ENCODE measurements at places on chromosomes 16 and 17.

GRCh38 chr17:1959871-1960544 lies 65.1 kb downstream of the RTN4RL1 start:
- no peak for DNase-seq

- DNase-seq = no peak
These were observed 135.4 kb upstream of the KIF2B start for GRCh38 chr17:53687324-53687723.

- DNase-seq = no peak
These were observed 64.5 kb upstream of the RBFOX1 start for GRCh38 chr16:7268182-7268581.

DNA sequence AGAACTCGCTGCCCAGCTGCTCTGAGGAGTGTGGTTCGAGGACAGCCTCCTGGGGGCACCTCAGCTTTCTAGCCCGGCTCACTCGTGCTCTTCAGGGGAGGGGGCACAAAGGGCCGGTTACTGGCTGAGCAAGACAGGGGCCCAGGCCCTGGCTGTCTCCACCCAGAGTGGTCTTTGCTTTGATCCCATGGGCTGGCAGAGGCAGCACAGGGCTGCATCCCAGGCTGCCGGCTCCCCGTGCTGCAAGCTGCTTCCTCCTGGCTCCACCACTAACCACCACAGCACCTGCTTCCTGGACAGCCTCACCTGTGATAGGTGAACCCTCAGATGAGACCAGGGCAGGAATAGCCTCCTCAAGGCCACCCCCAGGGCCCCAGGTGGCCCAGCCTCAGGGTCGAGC lies 6.8 kb downstream of the SPPL2C start:
- no peak for DNase-seq

DNA sequence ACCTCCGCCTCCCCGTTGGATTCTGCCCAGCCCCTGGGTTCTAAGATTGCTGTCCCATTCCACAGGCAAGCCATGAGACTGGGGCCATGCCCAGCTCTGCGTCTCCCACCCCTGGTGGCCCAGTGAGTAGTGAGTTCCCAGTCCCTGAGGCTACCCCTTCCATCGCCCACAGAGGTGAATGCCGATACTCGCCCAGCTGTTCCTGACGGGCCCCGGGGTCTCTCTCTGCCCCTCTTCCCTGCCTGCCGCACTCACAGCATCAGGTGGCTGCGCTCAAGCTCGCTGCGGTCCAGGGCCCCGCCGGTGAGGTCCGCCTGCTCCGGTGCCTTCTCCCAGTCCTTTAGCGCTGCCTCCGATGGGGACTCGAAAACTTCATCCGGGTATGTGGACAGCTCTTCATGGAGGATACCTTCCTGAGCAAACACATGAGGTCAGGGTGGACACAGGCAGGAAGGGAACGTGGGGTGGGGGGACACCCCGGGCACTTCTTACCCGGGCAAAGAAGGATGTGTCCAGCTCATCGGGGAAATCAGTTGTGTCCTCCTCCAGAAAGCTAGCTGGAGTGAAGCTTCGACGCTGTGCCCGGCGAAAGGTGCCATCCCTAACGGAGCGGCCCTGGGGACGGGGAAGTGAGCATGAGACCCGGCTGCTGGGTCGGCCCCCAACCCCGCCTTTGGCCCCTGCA lies 8.8 kb downstream of the SNRNP25 start:
- DNase-seq = no peak

DNA sequence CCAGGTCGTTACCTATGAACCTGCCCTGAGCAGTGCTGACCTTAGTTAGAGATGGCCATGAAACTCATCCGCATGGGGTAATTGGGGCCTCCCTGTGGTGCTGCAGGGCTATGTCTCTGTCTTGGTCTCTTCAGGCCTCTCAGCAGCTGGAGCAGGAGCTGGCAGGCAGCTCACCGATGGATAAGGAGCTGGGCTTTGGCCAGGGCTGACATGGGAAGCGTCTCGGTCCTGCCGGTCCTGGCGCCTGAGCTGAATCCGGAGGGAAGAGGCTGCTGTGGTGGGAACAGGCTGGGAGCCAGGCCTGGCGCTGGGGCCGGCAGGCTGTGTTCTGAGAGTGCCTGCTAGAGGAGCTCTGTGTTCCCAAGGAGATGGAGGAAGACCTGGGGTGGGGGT lies 10.1 kb downstream of the IL32 start:
- no peak for DNase-seq

GRCh38 chr17:82424001-82424862 lies 5.8 kb upstream of the OGFOD3 start:
- peak; percentile 46 for DNase-seq

- DNase-seq = no peak
These were observed 14.8 kb upstream of the HS3ST2 start for GRCh38 chr16:22799113-22799512.

- no peak for DNase-seq
These were observed 17.0 kb upstream of the NAGS start for GRCh38 chr17:43987131-43988021.

DNA sequence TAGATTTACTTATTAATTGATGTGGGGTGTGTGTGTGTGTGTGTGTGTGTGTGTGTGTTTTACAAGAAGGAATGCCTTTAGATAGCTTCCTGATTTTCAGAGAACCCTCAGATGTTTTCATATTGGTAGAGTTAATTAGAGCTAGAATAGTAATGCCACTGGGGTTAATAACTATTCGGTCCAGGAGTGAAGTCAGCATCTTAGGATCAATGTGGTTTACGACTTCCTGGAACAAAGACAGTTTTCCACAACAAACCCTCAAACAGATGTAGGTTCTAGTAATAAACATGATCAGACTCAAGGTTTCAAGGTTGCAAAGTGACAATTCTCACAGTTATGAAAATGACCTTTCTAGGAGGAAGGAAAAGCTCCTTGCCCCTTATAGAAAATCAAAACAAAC lies 12.2 kb upstream of the SLC52A1 start:
- no peak for DNase-seq

- DNase-seq = peak; percentile 98
These were observed at the start of gene PARN for GRCh38 chr16:14629919-14630619. PARN (minus strand) TSS chr16:14630260; CDS start chr16:14630125, 135 bp downstream.

- DNase-seq = no peak
These were observed 7.2 kb upstream of the DRC7 start for GRCh38 chr16:57687363-57687929.

- DNase-seq = no peak
These were observed 47.5 kb upstream of the CCL2 start for GRCh38 chr17:34207572-34207971.

GRCh38 chr16:77468831-77469230 lies 34.0 kb upstream of the ADAMTS18 start:
- no peak for DNase-seq

DNA sequence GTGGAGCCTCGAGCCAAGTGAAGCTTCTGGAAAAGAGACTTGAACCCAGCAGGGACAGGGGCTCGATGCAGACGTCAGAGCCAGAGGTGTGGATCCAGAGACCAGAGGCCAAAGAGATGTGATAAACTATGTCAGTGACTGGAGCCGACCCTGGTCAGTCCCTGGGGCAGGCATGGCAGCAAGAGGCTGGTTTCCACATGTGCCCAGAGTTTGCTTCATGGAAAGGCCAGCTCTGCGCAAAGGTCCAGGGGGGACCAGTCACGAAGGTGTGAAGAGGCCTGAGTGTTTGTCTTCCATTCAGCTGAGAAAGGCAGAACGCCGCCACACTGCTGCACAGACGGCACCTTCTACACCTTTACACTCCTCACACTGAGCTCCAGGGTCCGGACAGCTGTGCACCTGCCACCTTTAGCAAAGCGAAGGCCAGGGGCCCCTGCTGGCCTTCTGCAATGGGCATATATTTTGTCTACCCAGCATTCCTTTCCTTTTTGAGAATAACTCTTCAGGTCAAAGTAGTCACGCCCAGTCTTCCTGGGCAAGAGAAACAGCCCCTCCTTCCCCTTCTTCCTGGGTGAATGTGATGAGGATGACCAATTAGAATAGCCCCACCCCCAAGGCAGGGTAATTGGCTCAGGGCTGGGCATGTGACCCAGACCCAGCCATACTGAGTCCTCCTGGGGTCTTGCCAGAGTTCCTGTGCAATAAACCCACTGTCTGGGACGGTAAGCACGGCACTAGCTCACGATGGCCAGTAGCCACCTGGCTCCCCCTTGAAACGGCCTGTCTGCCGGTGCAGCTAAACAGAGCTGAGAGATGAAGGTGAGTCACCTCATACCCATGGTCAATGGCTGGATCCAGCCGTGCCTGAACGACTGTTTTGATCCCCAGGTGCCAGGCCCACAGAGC lies 2.3 kb upstream of the RPH3AL start:
- no peak for DNase-seq

DNA sequence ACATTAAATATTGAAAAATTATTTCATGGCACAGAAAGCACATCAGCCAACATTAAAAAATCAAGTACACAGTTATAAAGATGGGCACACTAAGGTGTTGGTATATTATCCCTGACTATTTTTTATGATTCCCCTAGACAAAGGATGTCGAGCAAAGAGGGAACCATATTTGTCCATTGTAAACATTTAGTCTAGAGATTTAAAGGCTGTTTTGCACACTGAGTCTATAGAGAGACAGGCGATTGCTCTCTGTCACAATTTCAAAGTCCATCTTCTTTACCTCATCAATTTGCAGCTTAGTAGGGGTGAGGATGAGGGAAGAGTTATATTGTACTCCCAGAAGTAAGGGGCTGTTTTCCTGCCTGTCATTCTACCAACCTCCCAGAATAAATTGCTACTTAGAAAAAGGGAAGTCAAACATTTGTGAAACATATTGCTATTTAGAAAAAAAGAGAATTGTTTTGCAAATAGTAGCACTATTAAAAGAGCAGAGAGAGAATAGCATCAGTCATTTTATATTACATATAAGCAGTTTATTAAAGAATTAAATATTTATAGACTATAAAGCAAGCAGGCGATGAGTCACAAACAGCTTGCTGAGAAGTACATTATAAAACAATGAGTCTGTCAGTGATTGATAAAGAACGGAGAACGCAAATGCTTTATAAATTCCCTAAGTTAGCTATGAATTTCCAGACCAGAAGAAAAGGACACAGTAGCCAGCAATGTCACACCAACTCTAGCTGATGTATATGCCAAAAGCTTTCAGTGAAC lies 270.6 kb upstream of the PMFBP1 start:
- DNase-seq = no peak

- DNase-seq = no peak
These were observed 369 bp upstream of the BTBD17 start for GRCh38 chr17:74362069-74362405.

DNA sequence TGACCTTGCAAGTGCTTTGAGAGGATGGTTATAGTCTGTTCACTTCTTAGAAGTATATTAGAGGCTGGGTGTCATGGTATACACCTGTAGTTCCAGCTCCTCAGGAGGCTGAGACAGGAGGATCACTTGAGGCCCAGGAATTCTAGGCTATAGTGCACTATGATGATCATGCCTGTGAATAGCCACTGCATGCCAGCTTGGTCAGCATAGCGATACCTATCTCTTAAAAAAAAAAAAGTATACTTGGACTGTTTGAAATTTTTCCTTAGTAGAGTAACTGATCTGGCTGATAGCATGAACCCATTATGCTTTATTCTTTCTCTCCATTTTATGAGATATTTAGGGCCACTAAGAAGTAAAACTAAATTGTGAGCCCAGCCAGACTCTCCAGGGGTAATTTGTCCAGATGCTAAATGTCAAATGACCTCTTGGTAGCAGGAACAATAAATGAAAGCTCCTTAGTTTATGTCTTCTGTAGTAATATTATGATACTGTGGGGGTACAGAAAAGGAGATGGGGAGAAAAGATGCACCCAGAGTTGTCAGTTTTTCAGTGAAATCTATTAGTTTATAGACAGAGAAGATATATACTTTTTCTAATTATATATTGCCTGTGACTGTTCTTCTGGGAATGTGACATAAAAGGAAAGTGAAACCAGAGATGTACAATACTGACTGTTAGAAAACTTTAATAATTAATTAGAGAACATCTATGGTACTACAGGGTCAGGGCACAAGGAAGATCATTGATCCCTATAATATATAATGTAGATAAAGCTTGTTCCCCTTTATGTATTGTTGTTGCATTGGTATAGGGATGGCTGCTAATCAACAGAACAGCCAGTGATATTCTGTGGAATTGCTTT lies 335.3 kb upstream of the TBX2 start:
- no peak for DNase-seq

- no peak for DNase-seq
These were observed 204.7 kb downstream of the HS3ST4 start for GRCh38 chr16:25896411-25896810.

GRCh38 chr17:68771867-68772515 lies 170.8 kb upstream of the FAM20A start:
- DNase-seq = no peak

DNA sequence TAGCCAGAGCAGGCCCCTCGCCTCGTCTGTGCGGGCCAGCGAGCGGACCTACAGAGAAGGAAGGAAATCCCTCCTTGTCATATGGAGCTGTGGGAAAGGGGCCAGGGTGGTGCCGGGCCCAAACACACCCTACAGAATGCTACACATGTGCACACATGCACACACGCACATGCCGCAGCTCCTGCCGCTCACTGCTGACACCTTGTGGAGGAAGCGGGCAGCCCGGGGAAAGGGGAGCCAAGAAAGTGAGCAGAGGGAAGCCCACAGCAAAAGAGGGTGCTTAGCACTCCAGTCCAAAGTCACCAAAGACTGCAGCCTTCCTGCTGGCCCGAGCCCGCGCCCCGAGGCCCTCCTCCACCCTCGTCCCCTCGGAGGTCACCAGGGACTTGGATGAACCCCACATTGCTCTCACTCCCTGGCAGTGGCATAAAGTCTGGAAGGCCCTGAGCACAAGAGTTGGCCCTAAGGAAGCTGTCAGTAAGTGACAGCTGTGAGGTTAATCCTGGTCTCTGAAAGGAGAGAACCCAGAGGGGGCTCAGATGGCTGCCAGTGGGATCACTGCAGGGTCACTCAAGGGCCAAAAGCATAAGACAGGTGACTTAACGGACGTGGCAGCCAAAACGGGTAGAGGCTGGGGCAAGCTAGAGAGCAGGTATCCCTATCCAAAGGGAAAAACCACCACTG lies 68.2 kb downstream of the MYO18A start:
- DNase-seq = peak; percentile 48

- peak; percentile 14 for DNase-seq
These were observed 270.7 kb downstream of the NTN1 start for GRCh38 chr17:9291912-9292560.

DNA sequence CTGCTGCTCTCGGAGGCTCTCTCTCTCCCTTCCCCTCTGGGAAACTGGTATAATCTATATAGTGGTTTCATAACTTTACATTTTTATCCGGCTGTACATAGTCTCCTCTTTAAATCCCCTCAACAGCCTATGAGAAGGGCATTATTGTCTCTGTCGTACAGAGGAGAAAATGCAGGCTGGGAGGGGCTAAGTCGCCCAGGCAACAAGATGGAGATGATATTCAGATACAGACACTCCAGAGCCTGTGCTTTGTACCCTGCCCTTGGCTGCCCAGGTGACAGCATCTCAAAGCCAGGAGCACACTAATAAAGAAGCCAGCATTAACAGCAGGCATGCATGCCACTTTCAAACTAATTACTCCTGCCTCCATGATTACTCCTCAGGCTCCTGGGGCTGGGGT lies 4.7 kb upstream of the EIF1 start:
- DNase-seq = no peak

DNA sequence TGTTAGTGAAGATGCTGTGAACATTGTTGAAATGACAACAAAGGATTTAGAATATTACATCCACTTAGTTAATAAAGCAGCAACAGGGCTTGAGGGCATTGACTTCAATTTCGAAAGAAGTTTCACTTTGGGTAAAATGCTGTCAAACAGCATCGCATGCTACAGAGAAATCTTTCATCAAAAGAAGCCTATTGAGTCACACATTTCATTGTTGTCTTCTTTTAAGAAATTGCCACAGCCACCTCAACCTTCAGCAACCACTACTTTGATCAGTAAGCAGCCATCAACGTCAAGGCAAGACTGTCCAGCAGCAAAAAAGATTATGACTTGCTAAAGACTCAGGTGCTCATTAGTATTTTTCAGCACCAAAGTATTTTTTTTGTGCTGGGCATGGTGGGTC lies 13.2 kb upstream of the MAP2K6 start:
- DNase-seq = no peak
